ENCODE measurements at places on chromosomes 5 and 9. TPM values are rescaled to one million over a fixed set of nuclear protein-coding genes. Genes with fewer than 3 reads are reported as not detected.

The HSPA9 gene
- 289 TPM for polyA plus RNA-seq

GRCh38 chr5:172798422-172799215, 27.6 kb upstream of the DUSP1 start:
- peak; percentile 38 for DNase-seq

The CDH6 gene
- 0.47 TPM for polyA plus RNA-seq

DNA sequence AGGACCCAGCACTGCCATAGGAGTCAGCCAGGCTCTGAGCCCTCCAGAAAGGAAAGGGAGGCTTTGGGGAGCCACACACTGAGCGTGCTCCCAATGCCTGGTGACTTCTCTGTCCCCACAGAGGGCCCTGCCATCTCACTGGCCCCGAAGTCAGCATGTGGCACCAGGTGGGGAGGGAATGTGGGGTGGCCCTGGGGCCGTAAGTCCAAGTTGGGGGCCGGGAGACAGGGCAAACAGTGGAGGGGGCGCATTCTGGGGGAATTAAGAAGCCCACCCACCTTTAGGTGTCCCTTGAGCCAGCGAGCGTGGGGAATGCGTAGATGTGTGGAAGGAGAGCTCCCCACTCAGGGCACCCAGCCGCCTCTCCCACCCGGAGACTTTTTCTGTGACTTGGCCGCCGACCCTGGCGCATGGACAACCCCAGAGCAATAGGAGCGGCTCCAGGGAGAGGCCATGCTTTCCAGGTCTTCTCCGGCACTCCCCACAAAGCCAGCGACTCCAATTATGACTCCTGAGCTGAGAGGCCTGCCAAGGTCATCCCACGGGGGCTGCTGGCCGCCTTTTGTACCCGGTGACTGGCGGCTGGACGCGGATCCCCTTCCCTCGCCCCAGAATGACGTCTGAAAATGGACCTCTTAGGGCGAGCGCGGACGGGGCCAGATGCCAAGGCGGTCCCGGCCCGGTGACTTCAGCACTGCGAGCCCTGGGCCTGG, 9.8 kb downstream of the IRX1 start:
- DNase-seq: no peak

GRCh38 chr9:79384501-79384900, 187.3 kb upstream of the TLE4 start:
- DNase-seq: no peak

- DNase-seq: no peak
Observed at GRCh38 chr5:40628407-40628806, 51.3 kb upstream of the PTGER4 start.

DNA sequence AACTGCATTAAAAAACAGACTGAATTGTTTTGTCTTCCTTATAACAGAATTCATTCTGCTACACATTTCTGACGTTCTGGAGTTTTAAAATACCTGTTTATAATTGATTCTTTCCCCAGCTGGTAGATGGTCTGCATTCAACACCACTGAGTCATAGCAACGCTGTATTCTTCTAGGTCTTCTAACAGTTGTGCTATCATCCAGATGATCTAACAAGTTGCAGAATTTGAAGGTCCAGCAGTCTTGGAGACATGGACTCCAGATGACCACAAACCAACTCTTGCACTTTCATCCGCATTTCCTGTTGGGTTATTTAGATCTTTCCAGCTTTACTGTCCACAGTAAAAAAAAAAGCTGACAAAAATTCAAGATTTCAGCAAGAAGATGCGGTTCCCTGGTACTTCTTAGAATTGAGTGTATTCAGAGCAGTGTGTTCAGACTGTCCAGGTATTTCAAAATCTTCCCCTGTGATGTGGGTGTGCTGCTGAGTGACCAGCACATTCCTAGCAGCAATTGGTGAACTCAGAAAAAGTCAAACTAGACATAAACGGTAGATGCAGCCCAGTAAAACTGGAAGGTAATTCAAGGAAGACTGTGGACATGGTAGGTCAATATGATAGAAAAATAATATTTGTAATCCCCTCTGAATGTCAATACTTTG, 50.2 kb downstream of the CSNK1A1 start:
- DNase-seq: no peak

The GABRA6 gene
- polyA plus RNA-seq: not detected

The PTGR1 gene
- 8.0 TPM for polyA plus RNA-seq

The MYMK gene
- 0.60 TPM for polyA plus RNA-seq
